ENCODE measurements at places on chromosomes 13 and 19.

DNA sequence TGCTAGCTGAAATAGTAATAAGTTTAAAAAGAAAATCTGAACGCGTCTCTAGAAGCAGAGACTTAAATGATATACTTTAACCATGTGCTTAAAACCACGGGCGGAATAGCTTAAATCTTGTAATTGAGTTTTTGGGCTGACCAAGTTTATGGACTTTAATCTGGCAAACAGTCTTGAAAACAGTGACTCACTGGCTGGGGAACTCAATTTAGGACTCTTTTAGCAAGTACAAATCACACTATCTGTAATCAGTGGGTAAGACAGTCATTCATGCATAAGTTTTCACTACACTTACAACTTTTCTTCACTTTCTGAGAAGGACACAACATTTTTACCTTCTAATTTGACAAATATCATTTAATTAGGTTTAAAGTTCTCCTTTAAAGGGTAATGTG is 26.8 kb downstream of the ZNF627 start:
- no peak for DNase-seq

DNA sequence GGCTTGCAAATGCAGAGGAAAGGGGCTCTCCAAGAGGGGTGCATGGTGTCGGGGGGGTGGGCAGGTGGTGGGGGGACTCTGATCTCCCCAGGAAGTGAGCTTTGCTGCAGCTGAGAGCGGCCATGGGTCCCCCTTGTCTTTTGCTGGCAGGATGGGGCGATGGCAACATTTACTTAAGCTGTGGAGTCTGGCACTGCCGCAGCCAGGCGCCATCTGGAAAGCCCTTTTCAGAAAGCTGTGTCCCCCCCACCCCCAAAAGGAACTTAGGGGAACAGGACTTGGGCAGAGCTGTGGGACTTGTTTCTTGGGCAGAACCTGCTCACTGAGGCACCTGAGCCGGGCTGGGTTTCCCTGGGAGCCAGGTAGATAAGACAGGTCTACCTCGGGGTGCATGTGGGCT is 80.7 kb downstream of the ZNF536 start:
- no peak for DNase-seq

DNA sequence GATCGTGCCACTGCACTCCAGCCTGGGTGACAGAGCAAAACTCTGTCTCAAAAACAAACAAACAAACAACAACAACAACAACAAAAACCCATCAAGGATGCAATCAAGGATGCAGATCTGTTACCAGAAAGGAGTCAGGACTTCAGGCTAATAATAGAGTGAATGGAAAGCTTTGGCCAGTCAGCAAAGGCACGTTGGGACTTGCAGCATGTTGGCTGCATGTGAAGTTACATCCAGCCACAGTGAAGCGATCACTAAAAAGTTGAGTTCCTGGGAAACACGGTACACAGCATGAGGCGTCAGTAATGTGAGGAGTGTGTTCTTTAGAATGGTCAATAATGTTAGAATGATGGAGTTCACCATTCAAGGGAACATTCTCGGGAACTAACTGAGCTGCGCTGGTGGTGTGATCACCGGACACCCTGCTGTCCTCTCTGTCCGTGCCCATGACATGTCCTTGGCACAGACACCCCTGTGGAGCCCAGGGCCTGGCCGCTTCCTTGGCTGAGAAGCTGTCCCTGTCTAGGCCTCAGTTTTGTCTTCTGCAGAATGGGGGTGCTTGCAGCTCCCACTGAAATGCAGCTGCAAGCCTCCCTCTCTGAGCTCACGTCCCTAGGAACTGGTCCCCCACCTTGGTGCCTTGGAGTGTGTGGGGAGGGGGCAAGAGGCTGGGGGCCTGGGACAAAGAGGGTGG is 2.3 kb upstream of the LGALS7B start:
- no peak for DNase-seq

DNA sequence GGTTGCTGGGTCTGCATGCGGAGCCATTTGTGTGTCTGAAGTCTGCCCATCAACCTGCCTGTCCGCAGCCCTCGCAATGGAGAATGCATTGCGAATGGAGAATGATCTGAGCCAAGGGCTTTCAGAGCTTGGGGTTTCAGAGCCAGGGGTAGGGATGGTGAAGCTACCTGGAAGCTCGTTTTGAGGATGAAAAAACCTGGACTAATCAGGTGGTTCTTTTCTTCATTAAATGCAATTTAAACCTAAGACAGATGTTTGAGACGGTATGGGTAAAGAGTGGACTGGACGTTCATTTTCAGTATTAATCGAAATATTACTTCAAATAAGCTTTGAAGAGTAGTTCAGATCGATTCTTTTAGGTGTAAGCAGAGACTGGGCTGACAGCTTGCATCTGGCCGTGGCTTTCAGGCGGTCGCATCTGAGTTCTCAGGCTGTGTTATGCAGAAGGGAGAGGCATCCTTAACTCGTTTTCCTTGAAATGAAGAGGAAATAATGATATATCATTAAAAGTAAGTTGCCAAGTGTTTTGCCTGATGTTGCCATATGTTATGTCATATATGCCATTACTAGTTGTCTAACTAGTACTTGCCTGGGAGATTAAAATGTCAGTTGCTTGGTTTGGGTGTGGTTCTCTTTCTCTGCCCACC is 801 bp downstream of the MCF2L start:
- DNase-seq = no peak

- peak; percentile 38 for DNase-seq
These were observed 1.4 kb upstream of the TSHZ3 start for GRCh38 chr19:31350693-31351055.

DNA sequence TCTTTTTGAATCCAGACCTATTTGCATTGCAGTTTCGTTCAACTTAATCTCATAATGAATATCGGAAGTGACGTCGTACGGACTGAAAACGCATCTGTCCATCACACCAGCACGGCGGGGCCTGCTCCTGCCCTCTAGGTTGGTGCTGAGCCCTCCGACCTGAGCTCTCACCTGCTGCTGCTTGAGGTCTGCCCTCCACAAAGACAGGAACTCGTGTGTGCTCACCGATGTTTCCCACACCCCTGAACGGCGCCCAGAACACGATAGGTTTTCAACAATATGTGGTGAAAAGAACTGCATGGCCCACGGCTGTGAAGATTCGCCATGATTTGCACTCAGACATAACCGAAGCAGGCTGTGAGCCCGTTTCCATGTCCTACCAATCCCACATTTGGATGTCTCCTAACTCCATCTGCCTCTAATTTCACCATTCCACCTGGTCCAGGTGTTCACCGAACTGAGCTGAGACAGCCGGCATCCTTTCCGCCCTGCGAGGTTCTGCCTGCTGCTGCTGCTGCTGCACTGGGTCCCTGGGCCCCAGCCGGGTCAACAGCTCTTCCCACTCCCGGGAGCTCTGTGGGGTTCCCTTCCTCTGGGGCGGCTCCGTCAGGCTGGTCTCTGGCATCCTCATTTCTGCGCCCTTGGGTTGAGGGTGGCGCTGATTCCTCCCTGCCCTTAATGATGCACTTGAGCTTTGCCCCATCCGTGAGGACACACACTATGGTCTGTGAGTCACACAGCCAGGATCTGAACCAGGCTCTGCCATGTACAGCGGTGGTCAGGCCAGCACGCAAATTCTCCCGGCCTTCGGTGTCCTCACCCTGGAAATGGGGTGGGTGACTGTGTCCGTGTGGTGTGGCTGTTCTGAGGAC is 20.9 kb downstream of the GRTP1 start:
- DNase-seq = no peak

DNA sequence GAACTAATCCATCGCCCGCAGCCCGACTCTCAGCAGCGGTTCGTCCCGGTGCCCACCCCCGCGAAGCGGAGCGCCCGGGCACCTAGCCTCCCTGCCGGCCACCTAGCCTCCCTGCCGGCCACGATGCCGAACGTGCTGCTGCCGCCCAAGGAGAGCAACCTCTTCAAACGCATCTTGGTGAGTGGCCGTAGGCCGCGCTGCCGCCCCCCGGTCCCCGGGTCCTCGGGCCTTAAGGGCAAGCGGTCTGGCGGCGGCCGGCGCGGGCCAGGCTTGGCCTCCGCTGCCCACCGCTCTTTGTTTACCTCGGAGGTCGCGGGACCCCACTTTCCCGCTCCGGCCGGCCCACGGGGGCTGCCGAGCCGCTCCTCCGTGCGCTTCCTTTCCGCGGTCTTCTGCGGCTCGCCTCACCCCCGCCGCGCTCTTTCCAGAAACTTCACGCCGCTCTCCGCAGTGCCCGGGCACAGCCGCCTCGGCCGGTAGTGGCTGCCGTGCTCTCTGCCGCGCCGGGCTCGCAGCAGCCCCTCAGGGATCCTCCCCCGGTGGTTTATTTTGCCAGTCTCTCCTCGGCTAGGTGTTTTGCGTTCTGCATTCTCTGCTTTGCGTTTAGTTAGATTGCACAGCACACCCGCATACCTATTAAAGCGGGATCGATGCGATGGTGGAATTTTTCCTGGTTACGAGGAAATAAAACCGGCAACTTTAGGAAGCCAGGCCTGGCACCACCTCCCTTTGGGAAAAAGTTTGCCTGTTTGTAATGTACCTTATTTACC is 524 bp downstream of the NAA16 start:
- peak; percentile 45 for DNase-seq

- DNase-seq = no peak
These were observed 45.1 kb downstream of the EPSTI1 start for GRCh38 chr13:42946927-42947326.

- no peak for DNase-seq
These were observed 100.5 kb downstream of the TRPC4 start for GRCh38 chr13:37769078-37769477.

- no peak for DNase-seq
These were observed 10.3 kb upstream of the EDNRB start for GRCh38 chr13:77928909-77929308.

DNA sequence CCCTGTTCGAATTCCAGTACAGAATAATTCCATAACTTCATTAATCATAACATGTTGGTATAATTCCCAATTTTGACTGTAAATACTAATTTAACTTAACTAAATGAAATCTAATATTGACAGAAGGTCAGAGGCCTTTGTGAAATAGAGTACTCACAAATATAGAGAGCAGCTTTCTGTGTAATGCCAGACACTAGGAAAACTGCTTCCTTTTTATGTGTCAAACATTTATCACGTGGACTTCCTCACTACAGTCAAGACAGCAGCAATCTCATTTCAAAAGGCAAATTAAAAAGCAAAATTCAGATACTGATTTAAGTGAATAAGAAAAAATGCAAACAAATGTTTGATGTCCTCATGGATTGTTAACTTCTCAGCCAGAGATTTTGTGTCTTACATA is 13.1 kb downstream of the ITM2B start:
- no peak for DNase-seq

DNA sequence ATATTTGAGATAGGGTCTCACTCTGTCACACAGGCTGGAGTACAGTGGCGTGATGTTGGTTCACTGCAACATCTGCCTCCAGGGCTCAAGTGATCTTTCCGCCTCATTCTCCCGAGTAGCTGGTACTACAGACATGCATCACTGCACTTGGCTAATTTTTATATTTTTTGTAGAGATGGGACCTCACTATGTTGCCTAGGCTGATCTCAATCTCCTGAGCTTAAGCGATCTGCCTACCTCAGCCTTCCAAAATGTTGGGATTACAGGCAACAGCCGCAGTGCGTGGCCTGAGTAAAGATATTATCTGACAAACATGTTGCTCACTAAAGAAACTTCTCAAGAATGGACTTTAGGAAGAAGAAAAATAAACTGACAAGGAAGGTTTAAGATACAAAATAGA is 125.4 kb upstream of the ABCC4 start:
- DNase-seq = no peak

DNA sequence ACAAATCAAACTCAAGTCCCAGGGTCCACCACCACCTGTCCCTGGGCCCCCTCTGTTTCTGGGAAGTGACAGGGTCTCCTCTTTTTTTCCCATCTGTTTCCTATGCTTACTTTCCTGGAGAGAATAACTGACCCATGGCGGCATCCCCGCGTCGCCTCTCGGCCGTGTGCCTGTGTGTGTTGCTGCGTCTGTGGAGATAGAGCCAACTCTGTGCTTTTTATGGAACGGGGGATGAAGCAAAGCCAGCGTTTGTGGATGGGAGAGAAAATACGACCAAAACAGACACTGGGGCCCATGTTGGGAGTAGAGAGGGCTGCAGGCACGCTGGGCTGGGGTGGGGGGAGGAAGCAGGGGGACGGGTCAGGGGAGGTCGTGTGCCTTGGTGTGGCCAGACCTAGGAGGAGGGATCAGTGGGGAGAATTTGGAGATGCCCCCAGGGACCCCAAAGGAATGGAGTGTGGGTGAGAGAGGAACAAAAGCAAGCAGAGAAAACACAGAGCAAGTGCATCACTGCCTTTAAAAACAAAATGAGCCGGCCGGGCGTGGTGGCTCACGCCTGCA is 16.6 kb downstream of the PLK5 start:
- DNase-seq = no peak

GRCh38 chr19:11203194-11204075 is 6.1 kb upstream of the KANK2 start:
- DNase-seq = no peak

- DNase-seq = no peak
These were observed 163.3 kb downstream of the KDM4B start for GRCh38 chr19:5132206-5132560.

DNA sequence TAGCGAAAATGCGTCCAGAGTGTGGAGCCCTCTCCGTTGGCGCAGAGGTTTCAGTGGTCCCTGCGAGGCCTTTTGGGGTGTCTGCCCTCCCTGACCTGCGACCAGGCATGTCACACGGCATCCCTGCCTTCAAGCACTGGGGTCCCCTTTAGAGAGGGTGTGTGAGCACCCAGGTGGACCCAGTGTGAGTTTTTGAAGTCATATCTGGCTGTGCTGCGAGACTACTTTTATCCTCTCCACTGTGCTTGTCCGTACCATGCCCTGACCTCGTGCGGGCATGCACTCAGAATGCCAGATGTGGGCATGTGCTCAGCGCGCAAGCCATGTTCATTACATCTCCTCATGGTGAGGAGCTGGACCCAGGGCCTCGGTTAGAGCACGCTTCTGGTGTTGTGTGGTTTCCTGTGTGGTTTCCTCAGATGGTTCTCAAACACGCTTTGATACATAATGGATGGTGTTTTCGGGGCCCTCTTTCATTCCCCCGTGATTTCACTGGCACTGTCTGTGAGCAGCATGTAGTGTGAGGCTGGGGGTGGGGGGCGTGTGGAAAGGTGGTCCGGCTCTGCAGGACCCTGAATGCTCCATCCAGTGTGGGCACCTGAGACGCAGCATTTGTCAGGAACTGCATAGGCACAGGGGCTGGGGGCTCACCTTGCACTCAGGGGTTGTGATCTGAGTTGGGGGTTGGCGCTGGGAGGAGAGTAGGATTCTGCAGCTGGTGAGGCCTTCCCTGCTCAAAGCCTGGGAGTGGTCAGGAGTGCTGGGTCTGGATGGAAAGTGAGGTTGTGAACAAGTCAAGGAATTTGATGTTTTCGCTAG is 2.3 kb downstream of the TFDP1 start:
- DNase-seq = no peak

- no peak for DNase-seq
These were observed 485.3 kb downstream of the SLITRK6 start for GRCh38 chr13:85313761-85314503.

DNA sequence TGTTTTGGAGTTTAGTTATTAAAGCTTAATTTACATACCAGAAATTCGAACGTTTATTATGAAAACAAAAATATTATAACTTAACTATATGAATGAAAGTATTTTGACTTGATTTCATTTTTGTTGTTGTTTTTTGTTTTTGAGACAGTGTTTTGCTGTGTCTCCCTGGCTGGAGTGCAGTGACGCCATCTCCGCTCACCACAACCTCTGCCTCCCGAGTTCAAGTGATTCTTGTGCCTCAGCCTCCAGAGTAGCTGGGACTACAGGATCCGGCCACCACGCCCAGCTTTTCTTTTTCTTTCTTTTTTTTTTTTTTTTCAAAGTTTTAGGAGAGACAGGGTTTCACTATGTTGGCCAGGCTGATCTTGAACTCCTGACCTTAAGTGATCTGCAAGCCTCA is 392.6 kb downstream of the PCDH17 start:
- no peak for DNase-seq

Data from T-helper 2 cell treated with Interferon-gamma antibody and Interleukin-4, amounts not matched to agents 5 μg/mL and 100 μg/mL, for 36 hours (primary cell).